ENCODE measurements at places on chromosomes 12 and 14.

- DNase-seq: no peak
Measured at GRCh38 chr12:74426091-74426490, 111.5 kb upstream of the ATXN7L3B start.

GRCh38 chr12:50282721-50283228 is 545 bp downstream of the LIMA1 start:
- no peak for DNase-seq

DNA sequence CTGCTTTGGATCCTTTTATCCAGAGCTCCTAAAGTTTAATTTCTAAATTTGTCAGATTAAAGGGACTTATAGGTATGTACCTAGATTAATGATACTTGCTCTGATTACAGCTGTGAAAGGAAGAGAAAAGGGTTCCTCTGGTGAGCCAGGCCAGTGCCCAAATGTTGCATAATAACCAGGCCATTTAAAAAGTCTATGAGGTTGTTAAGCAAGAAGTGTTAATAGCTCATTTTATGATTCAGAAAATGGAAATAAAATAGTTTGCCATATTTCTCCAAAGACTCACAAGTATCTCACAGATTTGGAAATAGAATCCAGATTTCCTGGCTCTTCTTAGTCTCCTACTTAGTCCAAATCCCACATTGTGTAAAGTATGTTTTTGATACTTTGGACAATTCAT is 67.6 kb downstream of the SLC38A6 start:
- no peak for DNase-seq

- peak; percentile 94 for DNase-seq
Measured at GRCh38 chr12:81284137-81284536, 206.3 kb downstream of the ACSS3 start.

GRCh38 chr12:480831-481816 is 21.4 kb downstream of the B4GALNT3 start:
- DNase-seq: peak; percentile 89

DNA sequence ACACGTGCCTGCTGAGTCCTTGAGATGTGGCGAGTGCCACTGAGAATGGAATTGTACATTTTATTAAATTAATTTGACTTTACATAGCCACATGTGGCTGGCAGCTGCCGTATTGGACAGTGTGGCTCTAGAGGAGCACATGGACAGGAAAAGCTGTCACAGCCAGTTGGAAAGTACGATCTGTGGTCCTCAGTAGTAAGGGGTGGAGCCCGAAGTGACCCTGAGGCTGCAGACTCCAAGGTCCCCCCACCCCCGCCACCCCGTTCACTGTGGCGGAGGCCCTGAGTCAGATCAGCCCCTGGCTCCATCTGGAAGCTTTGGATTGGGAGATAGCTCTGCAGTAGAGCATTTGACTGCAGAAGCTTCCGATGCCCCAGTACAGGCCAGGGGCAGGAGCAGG is 25.8 kb upstream of the BEGAIN start:
- peak; percentile 51 for DNase-seq

- no peak for DNase-seq
Measured at GRCh38 chr12:69671597-69671996, 27.5 kb downstream of the BEST3 start.

All from islet precursor cell (in vitro differentiated cells).